ENCODE measurements at places on chromosomes 2 and 18.

DNA sequence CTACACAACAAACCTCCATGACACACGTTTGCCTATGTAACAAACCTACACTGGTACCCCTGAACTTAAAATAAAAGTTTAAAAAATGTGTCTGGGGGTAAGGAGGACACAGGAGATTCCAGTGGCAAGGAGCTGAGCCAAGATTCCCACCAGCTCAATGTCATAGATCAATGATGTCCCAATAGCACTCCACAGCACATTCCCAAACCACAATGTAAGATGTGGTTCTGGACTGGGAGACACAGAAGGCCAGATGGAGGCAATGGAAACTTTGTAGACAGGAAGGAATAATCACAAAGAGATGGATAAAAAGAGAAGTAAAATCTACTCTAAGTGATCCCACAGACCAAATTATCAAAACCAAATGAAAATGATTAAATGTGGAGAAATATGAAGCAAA lies 312.4 kb upstream of the SOX11 start:
- H3K4me3 ChIP-seq, result no peak overlapping the region
- H3K36me3 ChIP-seq, result no peaks in the 10 kb centered on the region
- H3K4me1 ChIP-seq, result no peaks in the 10 kb centered on the region
- H3K27ac ChIP-seq, result no peak overlapping the region
- no peaks in the 10 kb centered on the region for H3K27me3 ChIP-seq

GRCh38 chr2:212136216-212136795 lies 402.3 kb downstream of the ERBB4 start:
- H3K36me3 ChIP-seq, result no peaks in the 10 kb centered on the region
- no peak overlapping the region for H3K27ac ChIP-seq
- DNase-seq, result no peak
- no peaks in the 10 kb centered on the region for H3K27me3 ChIP-seq

DNA sequence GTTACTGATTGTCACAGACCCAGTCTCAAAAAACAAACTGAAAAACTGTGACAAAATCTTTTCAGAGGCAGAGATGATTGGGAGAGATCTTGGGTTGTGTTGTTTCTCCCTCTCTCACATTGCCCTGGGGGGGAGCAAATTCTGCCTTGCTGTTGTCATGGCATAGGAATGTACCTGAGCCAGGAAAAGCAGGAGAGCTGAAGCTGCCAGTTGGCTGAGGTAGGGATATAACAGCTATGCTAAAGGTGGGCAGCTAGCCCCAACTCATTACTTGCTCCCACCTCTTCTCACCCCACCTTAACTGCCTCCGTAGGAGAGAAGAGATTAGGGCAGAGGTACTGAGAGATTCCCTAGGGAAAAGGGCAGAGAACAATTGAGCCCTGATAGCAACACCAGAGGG lies 299.3 kb downstream of the OSR1 start:
- H3K4me1 ChIP-seq, result no peaks in the 10 kb centered on the region
- no peak for DNase-seq
- no peak overlapping the region for H3K27ac ChIP-seq
- no peaks in the 10 kb centered on the region for H3K27me3 ChIP-seq

DNA sequence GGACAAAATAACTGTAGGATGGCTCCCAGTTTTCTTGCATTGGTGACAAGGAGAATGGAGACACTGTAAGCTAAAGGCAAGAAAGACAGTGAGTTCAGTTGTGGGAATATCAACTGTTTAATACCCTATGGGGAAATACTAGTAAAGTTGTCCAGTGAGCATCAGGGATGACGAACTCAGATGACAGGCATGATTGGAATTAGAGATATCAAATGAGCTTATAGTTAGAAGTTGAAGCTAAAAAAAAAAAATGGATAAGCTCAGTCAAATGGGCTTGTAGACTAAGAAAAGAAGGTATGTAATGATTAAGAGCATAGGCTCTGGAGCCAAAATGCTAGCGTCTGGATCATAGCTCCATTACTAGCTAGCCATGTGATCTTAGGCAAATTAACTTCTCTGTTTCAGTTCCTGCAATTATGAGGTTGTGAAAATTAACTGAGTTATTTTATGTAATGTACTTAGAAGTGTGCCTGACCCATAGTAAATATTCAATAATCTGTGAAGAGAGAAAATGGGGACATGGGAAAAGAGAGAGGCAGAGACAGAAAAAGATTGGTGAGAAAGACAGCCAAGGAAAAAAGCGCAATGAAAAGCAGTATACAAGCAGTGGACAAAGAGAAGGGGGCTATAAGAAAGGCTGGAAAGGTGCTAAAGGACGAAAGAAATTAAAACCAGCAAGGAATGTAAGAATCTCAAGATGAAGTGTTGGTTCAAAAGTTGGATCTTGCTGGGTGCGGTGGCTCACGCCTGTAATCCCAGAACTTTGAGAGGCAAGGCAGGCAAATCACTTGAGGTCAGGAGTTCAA lies 95.7 kb upstream of the SLC39A10 start:
- no peak overlapping the region for H3K4me3 ChIP-seq
- DNase-seq, result no peak
- no peaks in the 10 kb centered on the region for H3K36me3 ChIP-seq
- peaks cover 16% of the 10 kb centered on the region for H3K4me1 ChIP-seq
- no peaks in the 10 kb centered on the region for H3K27me3 ChIP-seq

DNA sequence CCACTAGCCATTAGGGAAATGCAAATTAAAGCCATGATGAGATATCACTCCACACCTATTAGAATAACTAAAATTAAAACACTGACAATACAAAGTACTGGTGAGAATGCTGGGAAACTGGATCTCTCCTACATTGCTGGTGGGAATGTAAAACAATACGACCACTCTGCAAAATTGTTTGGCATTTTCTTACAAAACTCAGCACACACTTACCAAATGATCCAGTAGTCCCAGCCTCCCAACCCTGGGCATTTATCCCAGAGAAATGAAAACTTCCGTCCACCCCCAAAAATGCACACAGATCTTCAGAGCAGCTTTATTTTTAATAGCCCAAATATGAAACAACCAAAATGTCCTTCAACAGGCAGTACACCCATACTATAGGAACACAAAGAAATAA lies 8.9 kb upstream of the TMSB10 start:
- H3K27ac ChIP-seq, result no peak overlapping the region
- H3K4me3 ChIP-seq, result no peak overlapping the region
- DNase-seq, result no peak
- no peaks in the 10 kb centered on the region for H3K27me3 ChIP-seq
- H3K4me1 ChIP-seq, result no peaks in the 10 kb centered on the region
- no peaks in the 10 kb centered on the region for H3K36me3 ChIP-seq

DNA sequence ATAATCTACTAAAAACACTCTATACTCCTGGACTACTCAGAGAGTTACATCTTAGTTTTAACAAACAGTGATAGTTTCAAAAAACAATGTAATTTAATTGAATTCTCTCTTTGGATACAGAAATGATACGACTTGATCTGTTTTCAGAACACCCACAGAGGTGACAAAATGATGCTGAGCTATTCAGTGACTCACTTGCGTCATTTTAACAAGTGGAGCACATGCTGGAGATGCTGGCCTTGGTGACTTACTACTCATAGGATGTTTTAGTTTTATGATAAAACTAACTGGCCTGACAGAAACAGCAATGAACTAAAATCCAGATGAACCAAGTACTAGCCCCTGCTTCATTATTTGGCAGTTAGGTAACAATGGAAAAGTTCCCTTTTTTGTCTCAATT lies 101.3 kb upstream of the ITGB6 start:
- H3K36me3 ChIP-seq, result peaks cover 8% of the 10 kb centered on the region
- no peaks in the 10 kb centered on the region for H3K4me1 ChIP-seq
- no peak overlapping the region for H3K4me3 ChIP-seq
- DNase-seq, result no peak
- no peak overlapping the region for H3K27ac ChIP-seq

GRCh38 chr2:38907743-38908562 lies 18.3 kb downstream of the ARHGEF33 start:
- no peaks in the 10 kb centered on the region for H3K36me3 ChIP-seq
- H3K4me3 ChIP-seq, result no peak overlapping the region
- no peak for DNase-seq
- no peaks in the 10 kb centered on the region for H3K27me3 ChIP-seq
- no peaks in the 10 kb centered on the region for H3K4me1 ChIP-seq
- H3K27ac ChIP-seq, result no peak overlapping the region

- peaks cover 12% of the 10 kb centered on the region for H3K36me3 ChIP-seq
- H3K4me3 ChIP-seq, result no peak overlapping the region
- H3K27me3 ChIP-seq, result no peaks in the 10 kb centered on the region
- no peaks in the 10 kb centered on the region for H3K4me1 ChIP-seq
- DNase-seq, result no peak
Observed at GRCh38 chr2:227344231-227344630, 19.2 kb downstream of the MFF start.
